ENCODE measurements at places on chromosomes 5 and 9.

- DNase-seq, result no peak
These were observed 55.1 kb upstream of the SH3PXD2B start for GRCh38 chr5:172509405-172509781.

DNA sequence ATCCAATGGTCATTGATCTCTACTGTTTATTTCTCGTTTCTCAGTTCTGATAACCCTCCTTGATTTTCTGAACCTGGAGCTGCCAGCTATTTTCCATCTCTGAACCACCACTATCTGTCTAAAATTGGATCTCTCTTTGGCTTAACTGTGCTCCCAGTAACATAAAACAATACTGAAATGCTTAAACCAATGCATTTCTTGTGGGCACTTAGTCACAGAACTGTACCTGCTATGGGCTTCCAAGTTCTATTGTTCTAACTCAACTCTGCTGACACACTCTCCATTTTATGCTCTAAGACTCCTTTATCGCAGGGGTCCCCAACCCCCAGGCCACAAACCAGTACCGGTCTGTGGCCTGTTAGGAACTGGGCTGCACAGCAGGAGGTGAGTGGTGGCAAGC lies 120.6 kb downstream of the LHFPL2 start:
- no peak for DNase-seq

GRCh38 chr5:126976520-126977172 lies 53.7 kb downstream of the MARCHF3 start:
- no peak for DNase-seq

- no peak for DNase-seq
These were observed 119.8 kb upstream of the PANK3 start for GRCh38 chr5:168699002-168699401.

- DNase-seq, result no peak
These were observed 9.1 kb downstream of the ARHGAP26 start for GRCh38 chr5:142779163-142779840.

GRCh38 chr5:154756009-154756867 lies 1.1 kb downstream of the LARP1 start:
- DNase-seq, result peak; percentile 45

- no peak for DNase-seq
These were observed 23.7 kb upstream of the PRDM12 start for GRCh38 chr9:130640681-130641080.

DNA sequence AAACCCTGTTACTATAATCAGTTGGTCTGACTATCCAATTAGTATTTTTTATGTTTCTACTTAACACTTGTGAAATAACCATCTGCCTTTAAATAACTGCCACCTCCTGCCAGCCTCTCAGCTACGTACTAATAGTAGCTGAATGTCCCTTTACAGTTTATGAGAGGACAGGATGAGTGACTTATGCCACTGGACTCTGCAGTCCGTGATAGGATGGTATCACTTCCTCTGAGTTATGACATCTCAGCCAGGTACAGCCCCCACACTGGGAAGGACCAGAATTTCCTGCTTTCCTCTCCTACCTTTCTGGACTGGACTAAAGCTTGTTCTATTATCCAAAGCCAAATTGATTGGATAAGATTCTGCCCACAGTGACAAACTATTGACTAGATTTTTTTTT lies 102.9 kb downstream of the ZFAND5 start:
- no peak for DNase-seq

- DNase-seq, result no peak
These were observed 62.0 kb upstream of the PHF24 start for GRCh38 chr9:34896112-34896511.

GRCh38 chr5:75281716-75282465 lies 45.2 kb upstream of the ANKRD31 start:
- DNase-seq, result no peak

DNA sequence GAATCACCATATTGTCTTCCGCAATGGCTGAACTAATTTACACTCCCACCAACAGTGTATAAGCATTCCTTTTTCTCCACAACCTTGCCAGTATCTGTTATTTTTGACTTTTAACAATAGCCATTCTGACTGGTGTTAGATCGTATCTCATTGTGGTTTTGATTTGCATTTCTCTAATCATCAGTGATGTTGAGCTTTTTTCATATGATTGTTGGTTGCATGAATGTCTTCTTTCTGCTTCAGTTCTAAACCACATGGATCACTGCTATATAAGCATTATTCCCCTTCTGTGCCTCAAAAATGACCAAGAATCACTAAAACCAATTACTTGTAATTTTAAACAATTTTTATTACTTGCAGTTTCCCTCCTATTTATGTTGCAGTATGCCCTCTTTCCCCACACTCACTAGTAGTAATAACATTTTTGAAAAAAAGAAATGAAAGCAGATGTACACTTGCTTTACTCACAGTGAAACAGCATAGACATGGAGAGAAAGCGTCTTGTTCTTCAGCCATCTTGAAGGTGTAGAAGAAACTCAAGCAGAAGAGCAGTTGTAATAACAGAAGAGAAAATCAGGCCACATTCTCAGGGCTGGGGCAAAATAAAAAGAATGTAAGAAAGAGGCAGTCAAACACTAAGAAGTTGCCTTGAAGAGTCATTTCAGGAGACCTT lies 4.5 kb upstream of the TMEM252 start:
- no peak for DNase-seq

DNA sequence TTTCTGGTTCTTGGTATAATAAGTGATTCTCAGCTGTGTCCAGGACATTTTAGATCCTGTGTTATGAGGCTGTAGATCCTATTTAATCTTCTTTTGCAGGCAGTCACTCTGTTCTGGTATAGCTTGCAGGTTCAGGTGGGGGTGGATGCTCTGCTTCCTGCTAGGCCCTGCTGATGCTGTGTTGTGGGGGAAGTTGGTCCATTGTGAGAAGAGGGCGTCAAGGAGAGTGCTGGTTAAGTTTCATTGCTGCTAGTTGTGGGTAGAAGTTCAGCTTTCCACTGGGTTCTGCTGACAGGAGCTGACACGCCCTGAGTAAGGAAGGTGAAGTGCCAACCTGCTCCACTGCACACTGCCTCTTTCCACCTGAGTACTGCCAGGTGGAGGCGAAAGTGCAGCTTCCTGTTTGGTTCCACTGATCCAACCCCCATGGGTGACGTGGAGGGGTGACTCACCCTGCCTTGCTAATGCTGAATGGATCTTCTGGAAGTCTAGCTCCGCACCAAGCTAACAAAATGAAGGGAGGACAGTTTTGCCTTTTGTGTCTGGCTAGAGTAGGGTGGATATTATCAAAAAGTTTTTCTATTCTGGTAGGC lies 16.3 kb downstream of the NMRK1 start:
- DNase-seq, result no peak

DNA sequence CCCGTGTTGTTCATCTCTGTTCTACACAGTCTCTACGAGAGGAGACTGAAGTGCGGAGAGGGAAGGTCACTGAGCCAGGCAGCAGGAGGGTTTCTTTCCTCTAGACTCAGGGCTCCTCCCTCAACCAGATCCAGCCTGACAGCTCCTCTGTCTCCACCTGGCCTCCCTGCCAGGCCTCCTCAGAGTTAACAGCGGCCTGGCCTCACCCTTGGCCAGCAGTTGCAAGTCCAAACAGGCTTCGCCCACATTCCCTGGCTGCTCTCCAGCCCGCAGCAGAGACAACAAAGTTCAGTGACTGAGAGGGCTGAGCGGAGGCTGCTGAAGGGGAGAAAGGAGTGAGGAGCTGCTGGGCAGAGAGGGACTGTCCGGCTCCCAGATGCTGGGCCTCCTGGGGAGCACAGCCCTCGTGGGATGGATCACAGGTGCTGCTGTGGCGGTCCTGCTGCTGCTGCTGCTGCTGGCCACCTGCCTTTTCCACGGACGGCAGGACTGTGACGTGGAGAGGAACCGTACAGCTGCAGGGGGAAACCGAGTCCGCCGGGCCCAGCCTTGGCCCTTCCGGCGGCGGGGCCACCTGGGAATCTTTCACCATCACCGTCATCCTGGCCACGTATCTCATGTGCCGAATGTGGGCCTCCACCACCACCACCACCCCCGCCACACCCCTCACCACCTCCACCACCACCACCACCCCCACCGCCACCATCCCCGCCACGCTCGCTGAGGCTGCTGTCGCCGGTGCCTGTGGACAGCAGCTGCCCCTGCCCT lies at the start of gene HRCT1:
Gene HRCT1, plus strand, starts transcription at position 291 of the 768 bp plus-strand sequence. Its CDS starts 86 bp downstream, at position 377.
- no peak for DNase-seq

DNA sequence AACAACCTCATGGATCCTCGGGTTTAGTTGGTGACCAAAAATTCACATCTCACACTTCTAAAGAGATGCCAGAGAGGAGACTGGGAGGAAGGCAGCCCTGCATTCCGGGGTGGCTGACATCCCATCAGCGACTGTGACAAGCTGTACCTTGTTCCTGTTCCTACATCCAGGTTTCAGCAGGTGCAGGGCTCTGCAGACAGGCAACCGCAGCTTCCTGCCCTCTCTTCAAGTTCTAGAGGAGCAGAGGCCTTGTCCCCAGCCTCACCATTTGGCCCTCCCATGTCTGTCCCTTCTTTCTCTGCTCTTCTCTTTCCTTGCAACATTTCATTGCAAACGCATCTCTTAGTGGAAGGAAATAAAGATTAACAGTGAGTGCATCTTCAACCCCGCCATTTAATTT lies 454.6 kb downstream of the IRX1 start:
- DNase-seq, result no peak

GRCh38 chr5:33817301-33817700 lies 74.5 kb downstream of the ADAMTS12 start:
- DNase-seq, result no peak

GRCh38 chr5:110909950-110910349 lies 161.6 kb upstream of the TSLP start:
- DNase-seq, result no peak

- no peak for DNase-seq
These were observed 39.7 kb upstream of the GABRP start for GRCh38 chr5:170743876-170744212.

DNA sequence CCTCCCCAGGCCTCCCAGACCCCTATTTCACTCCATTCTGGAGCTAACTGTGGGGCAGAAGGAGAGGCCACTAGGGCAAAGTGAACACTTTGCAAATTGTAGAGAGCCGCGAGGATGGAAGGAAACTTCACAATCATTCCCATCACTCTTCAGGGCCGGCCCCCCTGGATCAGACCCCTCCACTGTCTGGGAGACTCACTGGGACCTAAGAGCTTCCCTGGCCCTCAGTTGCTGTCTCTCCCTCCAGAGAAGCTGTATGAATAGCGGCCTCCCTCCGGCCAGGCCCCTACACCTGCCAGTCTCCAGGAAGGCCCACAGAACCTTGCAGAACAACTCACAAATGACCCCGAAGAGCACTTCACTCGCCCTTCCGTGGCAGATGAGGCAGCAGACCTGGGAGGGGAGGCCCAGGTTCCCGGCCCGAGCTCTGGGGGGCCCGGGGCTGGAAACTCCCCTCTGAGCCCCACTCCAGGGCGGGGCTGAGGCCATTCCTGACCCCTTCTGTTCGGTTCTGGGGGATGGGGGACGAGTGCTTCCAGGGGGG lies 141.9 kb upstream of the IER5L start:
- no peak for DNase-seq

GRCh38 chr5:53194086-53194485 lies 84.5 kb upstream of the MOCS2 start:
- no peak for DNase-seq

DNA sequence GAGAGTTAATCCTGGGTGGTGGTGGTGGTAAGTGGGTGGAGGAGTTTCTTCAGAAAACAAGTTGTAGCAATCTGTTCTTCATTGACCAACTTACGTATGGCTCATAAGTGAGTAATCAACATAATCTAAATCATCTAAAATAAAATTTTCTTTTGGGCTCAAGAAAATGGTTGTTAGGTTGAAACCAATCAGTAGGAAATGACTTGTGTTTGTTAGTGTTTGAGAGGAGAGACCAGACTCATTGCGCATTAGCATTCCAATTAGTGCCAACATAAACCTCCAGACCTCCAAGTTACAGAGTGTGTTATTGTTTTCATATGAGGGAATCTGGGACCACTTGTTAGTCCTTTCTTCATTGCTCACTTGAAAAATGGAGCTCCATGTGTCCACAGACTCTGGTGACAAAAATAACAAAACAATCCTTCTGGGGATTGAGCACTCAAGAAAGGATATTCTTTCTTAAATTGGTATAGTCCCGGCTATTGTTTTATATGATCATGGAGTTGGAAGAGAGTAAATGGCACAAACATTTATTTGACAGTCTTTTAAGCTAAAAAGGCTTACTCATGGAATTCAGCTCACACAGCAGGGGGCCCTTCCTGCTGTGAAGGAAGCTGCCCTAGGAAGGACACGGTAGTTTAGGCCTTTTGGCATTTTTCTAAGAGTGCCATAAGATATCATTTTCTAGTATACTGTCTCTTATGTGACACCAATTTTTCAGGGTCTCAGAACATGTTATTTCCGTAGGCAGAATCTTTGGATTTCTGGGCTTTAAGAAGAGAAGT lies 441.1 kb downstream of the EBF1 start:
- DNase-seq, result no peak

DNA sequence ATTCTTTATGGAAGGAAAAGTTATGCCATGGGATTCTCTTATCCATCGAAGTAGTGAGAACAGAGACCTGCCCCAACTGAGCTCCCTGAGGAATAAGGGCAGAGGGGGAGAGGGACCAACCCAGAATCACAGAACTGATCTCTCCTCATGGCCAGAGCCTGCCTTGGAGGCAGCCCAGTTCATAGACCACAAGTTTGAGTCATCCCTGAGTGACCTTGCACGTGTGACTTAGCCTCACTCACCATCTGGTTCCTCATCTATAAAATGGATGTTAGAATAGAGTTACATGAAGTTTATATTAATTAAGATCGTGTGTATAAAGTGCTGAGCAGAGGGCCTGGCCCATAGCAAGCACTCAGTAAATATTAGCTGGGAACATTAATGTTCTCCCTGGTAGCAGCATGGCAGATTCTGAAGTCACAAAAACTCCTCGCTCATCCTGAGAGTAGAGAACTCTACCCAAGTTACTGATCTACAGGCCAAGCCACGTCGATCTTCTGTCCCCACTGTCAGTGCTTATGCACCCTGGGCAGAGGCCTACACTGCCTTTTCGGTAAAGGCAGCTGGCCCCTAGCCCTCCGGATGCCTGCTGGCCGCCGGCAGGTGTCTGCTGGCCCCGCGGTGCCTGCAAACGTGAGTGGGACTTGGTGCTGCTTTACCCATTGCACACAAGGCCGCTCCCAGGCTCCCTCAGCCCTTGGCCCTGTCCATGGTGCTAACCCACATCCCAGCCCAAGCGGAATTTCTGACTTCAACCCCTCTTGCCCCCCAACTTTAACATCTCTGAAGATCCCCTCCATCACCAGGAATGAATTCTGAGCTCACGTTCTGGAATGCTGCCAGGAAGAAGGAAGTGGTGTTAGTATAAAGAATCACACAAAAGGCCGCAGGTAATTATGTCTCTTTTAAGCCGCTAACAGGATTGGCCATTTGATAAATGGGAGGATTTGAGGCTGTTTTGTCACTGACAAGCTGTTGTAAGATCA lies 61.1 kb upstream of the ARAP3 start:
- no peak for DNase-seq

DNA sequence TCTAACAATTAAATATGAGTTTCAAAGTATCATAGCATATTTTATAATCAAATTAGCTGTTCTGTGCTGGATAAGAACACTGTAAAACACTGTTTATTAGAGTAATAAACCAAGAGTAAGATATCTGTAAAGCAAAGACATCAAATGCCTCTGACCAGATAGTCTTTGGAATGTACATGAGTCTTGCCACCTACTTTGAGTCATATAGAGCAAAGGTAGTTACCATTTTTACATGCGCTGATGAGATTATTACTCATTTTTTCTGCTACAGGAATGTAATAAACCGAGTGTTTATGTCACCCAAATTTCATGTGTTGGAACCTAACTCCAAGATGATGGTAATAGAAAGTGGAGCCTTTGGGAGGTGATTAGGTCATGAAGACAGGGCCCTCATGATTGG lies 654.5 kb downstream of the CETN3 start:
- DNase-seq, result no peak

Measured in HAP-1 (cell line).